ENCODE measurements at places on chromosomes 16 and 17.
A peak's percentile ranks its signal among the peaks of the same experiment; 100 is the strongest.

DNA sequence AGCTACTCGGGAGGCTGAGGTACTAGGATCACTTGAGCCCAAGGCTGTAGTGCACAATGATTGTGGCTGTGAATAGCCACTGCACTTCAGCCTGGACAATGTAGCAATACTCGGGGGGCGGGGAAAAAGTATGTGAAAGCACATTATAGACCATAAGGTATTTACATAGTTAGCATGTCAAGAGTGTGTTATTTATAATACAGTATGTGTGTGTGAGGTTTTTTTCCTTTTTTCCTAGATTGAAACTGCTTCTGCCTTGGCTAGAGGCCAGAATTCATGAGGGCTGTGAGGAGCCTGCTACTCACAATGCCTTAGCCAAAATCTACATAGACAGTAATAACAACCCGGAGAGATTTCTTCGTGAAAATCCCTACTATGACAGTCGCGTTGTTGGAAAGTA is 30.5 kb downstream of the PTRH2 start:
- DNase-seq = no peak

GRCh38 chr16:67857547-67858233 is 10.2 kb upstream of the CENPT start:
- DNase-seq = peak; percentile 51

DNA sequence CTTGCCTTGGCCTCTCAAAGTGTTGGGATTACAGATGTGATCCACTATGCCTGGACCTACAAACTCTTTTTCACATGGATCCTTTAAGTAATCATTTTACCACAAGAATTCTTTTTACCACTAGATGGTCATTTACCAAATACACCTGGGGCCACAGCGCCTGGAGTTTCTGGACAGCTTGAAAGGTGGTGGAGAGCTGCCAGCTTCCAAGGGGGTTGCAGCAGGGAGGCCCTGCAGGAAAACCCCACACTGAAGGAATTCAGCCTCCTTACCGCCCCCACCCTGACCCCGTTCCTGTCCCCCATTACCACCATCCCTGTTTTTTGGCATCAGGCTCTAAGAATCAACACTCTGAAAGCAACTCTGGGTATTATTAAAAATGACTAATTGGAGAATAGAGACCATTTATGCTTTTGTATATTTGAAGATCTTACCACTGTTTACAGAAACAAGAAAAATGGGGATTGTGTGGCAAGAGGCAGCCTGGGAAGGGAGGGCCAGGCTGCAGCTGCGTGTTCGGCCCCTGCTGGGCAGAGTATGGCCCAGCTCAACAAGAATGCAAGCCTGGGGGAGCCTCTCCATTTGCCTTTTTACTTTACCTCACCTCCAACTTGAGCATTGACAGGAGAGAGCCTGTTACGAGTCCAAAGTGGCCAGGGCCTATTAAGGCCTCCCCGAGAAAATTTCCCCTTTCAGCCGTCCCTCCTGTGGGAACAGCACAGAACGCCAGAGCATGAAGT is 209.9 kb downstream of the ZFHX3 start:
- DNase-seq = no peak

- no peak for DNase-seq
Measured at GRCh38 chr17:36014946-36015345, 2.8 kb downstream of the CCL23 start.

DNA sequence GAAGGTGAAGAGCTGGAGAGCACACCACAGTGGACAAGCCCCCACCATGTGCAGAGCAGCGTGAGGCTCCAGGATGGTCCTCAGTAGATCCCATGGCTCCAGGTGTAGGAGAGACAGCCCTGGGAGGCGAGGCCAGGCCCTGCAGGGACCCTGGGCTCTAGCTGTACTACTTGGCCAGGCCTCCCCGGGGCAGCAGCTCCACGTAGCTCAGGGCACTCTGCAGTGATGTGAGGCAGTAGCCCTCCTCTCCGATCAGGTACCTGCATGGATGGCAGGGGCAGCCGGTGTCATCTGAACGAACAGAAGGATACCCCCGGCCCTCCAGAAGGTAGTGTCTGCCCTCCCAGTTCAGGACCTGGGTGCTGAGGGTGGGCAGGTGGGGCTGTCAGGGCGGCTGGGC is 6.2 kb upstream of the SPATA2L start:
- DNase-seq = no peak

- DNase-seq = no peak
Measured at GRCh38 chr16:58211245-58211644, 13.3 kb upstream of the CSNK2A2 start.

- DNase-seq = peak; percentile 34
Measured at GRCh38 chr16:24670623-24671454, 58.6 kb upstream of the TNRC6A start.

DNA sequence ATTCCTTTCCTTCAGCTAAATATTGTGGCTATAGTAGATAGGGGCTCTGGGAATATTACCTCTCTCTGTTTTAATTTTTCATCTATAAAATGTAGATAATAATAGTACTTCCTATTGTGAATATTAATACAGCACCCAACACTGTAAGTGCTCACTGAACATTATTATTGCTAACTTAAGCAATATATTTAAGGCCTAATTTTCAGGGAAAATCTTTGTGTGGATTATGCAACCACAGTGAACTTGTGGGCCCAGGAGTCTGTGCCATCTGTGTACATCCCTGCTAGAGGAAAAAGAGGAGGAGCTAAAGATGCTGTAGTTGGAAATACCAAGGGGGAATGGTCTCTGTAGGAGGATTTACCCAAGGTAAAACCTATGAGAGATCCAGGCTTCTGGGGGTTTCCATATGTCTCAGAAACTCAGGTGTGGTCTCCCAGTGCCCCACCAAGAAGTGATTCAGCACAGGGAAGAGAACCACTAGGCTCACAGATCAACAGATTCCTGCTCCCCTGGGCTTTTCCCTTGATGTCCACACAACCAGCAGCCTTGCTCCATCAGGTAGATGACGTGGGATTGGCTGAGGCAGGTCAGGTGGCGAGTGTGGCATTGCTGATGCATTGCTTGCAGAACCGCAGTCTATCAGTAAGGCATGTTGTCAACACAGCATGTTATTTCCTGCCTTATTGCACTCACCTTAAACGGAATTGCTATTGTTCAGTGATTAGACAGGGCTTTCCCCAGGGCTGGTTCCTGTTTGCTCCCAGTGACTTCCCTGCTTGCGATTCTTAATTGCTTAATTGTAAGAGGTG is 1.6 kb upstream of the N4BP1 start:
- peak; percentile 21 for DNase-seq

- DNase-seq = no peak
Measured at GRCh38 chr16:90009172-90009899, 9.9 kb downstream of the DBNDD1 start.

DNA sequence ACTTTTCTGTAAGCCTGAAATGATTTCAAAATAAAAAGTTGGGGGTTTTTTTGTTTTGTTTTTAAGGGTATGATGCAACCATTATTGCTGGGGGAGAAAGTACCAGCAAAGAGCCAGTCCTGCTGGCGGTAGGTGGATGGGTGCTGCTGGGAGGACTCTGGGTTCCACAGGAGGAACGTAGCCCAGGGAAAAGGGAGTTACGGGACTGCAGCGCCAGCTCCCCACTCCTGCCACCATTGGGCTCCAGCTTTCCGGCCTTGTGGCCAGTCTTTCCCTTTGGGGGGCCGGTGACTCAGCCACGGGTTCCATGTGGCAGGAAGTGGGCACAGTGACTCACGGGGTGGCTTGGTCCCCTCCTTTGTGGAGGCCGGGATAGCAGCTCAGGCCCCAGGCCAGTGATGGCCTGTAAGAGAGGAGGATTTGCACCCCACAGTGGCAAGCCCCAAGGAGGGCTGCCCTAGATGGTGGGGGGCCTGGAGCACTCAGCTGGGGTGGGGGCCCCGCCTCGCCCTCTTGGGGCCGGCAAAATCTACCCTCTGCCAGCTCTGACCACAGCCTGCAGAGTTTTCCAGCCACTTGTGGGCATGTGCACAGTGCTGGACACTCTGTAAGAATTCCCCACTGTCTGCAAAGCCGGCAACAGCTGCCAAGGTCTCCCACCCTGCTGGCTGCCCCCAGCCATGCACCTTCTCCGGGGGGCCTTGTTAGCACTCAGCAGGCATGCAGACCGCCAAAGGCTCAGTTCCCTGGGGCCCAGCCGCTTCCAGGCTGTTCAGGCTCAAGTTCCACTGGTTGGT is 30.4 kb downstream of the SOCS3 start:
- no peak for DNase-seq

- no peak for DNase-seq
Measured at GRCh38 chr17:56744721-56745120, 89.0 kb downstream of the C17orf67 start.

DNA sequence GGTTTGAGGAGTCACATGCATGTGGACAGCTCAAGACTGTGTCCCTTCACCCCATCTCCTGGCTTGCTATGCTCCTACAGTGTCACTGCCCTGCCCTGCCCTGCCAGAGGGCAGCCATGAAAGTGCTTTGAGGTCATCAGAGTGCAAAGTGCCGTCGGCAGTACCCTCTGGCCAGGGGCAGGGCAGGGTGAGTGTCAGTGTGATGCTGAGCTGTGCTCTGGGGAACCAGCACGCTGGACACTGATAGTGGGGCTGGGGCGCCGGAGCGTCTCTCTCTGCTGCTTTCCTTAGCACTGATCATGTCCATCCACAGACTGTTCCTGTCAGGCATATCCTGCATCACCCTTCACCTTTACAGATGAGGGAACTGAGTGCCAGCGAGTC is 1.6 kb upstream of the SPATA32 start:
- no peak for DNase-seq

- DNase-seq = peak; percentile 15
Measured at GRCh38 chr16:65318138-65318537, 196.3 kb upstream of the CDH11 start.

- DNase-seq = no peak
Measured at GRCh38 chr16:56610609-56611111, 2.3 kb downstream of the MT2A start.

DNA sequence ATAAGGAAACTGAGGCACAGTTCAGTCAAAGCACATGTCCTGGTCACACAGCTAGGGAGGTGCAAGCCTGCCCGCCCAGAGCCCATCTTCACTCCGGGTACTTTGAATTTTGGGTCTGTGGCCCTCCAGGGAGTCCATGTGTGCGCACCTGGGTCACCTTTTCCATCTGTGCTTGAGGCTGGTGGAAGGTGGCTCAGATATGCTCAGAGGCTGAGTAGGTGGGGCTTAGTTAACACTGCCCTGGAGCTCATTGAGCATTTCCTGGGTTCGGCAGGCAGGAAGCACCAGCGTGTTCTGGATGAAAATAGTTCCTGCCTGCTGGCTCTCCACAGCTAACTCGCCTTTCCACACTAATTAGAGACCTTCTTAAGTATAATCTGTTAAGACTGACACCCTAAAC is 19.2 kb downstream of the FAM234A start:
- DNase-seq = no peak

DNA sequence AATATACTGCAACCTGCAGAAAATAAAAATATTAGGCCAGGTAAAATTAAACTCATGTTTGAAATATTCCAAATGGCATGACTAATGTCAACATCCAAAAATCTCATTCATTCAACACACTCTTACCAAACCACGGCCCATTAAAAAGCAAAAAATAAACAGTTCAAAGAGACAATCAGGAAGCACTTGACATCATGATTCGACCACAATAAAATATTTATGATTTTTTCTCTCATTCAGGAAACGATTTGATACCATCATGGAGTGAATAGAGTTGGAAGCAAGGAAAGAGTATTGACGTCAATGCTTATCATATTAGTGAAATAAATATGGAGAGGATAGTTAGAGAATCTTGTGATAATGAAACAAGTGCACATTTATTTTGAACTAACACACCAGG is 354.1 kb downstream of the KCNJ2 start:
- no peak for DNase-seq

- DNase-seq = peak; percentile 20
Measured at GRCh38 chr16:53007095-53007494, 45.6 kb downstream of the CHD9NB start.

- DNase-seq = no peak
Measured at GRCh38 chr17:46787478-46787877, 31.0 kb downstream of the WNT3 start.

DNA sequence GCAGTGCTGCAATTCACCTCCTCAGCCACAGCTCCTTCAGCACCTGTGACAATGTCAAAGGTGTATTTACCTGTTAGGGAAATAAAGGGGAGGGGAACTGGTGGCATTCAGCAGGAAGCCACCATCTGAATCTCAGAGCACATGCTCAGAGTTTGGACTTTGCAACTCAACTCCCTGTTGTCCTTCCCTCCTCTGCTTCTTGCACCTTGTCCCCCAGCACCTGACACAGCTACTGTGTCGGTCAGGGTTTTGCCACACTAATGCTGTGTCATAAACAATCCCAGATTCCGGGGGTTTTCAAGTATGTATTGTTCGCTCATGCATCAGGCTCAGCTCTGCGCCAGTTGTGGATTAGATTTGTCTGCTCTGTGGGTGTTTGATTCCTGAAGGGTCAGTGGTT is 43.7 kb downstream of the HSBP1 start:
- DNase-seq = no peak

- no peak for DNase-seq
Measured at GRCh38 chr17:70006159-70006558, 68.9 kb upstream of the KCNJ16 start.

- DNase-seq = no peak
Measured at GRCh38 chr17:4479982-4480751, 18.5 kb upstream of the SPNS2 start.

- DNase-seq = no peak
Measured at GRCh38 chr17:81093619-81094508, 58.9 kb downstream of the BAIAP2 start.

- DNase-seq = no peak
Measured at GRCh38 chr16:75224306-75225082, 5.7 kb downstream of the CTRB1 start.

GRCh38 chr17:68820825-68821481 is 134.2 kb downstream of the ABCA8 start:
- no peak for DNase-seq

GRCh38 chr16:66905633-66906539 is 12.8 kb downstream of the CDH16 start:
- peak; percentile 55 for DNase-seq

DNA sequence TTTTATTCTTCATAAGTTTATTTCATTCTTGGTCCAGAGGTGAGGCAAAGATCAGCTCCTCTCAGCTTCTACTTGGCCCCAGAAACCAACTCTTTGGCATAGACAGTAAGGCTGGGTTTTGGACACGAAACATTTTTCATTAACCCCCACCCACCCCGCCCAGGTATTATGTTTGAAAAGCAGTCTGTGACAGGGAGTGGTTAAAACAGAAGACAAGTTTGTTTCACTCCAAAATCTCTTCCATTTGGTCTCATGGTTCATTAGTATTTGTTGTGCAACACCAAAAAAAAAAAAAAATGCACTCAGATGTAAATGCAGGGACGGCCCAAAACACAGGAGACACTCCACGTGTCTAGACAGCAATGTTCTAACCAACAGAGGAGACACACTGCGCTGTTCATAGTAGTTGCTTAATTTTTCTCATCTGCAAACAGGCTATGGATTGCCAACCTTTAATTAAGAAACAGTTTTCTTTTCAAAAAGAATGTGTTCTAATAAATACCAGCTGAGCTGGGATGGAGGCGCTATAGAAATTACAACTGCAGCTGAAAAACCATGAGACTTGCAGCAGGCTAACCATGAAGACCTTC is 39.8 kb upstream of the MMP2 start:
- DNase-seq = no peak
